ENCODE measurements at places on chromosomes 6 and 20. TPM values are rescaled to one million over a fixed set of nuclear protein-coding genes. Genes with fewer than 3 reads are reported as not detected.

The SLCO4A1 gene
- 53.5 TPM for total RNA-seq

The ACSS1 gene
- total RNA-seq, result 10.0 TPM

The SNAP25 gene
- total RNA-seq, result not detected

The HCK gene
- not detected for total RNA-seq

The SYNDIG1 gene
- not detected for total RNA-seq

The CALHM6 gene
- total RNA-seq, result 2.1 TPM

Data from SK-MEL-5 (cell line).